ENCODE measurements at places on chromosomes 2 and 18.
A peak's percentile ranks its signal among the peaks of the same experiment; 100 is the strongest.

- DNase-seq = no peak
Observed at GRCh38 chr2:100235098-100235497, 87.2 kb downstream of the LONRF2 start.

GRCh38 chr2:187310701-187311100, 137.4 kb downstream of the CALCRL start:
- DNase-seq = no peak

GRCh38 chr2:190882856-190883582, 2.4 kb downstream of the GLS start:
- no peak for DNase-seq

GRCh38 chr18:45317948-45318640, 297.2 kb upstream of the SLC14A2 start:
- DNase-seq = no peak

DNA sequence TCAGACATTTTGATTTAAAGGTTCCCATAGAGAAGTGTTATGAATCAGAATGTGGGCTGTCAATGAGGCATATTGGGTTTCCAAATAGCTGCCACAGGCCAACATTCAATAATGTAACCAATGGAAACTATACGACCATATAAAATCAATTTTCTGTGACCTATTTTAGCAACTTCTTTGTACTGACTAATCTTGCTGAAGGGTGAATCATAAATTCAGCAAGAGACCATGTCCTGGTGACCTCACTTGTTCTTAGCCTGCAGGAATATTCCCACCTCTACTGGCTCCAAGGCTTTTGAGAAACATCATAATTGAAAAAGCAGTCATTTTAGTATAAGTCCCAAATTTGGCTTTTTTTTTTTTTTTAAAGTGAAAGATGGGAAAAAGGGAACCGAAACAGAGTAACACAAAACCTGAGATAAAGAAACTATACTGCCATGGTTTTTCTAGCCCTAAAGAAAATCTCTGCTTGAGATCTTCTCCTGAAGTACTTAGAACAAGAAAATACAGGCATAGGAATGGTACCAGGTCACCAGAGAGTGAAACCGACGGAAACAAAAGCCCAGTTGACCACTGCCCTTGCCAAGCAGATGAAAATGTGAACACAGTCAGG, 32.1 kb downstream of the PLEKHM3 start:
- DNase-seq = no peak

DNA sequence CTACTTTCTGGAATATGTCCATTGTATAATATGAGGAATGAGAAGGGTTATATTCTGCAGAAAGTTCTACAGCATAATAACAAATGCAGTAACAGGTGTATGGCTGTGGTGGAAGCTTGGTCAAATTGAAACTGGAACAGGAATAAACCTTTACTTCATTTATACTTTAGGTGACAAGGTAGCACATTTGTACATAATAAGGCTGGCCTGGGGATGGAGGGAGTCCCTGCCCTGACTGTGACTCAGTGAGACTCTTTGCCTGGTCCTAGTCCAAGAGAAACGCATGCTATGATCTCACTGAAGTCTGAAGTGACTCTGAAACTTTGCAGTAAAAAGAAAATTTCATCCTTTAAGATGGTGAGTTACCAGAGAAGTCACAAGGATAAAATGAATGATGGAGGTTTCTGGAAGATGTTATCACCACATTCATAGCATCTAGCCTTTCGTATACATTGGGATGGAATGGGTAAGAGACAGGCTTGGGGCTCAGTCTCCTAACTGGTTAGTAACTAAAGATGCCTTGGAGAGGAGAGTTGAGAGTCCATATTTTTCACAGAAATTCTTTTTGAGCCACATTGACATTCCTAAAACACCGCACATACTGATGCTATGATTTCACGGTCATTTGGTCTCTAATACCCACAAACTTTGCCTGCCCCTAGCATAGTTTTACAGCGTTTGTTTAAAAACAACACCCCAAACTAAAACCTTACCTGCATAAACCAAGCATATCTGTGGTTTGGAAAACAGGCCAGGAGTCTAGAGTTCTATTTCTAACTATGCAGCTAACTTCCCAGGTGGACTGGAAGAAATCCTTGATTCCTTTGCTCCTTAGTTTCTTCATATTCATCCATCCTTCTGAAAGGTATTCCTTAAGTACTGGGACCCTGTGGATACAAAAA, 42.4 kb upstream of the NABP1 start:
- no peak for DNase-seq

DNA sequence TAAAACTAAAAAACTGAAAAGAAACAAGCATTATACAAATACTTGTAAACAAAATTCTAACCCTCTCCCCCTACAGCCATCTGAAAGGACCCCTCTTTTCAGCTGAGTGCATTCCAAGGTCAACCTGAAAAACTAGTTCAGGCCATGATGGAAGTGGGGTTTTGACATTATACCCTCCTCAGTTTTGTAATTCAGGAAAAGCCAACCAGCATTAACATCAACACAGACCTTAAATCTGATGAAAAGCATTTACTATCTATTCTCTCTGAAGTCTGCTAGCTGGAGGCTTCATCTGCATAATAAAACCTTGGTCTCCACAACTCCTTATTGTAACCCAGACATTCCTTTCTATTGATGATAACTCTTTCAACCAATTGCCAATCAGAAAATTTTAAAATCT, 302.2 kb downstream of the CNTNAP5 start:
- DNase-seq = no peak

GRCh38 chr2:111169268-111169667, 48.6 kb downstream of the BCL2L11 start:
- DNase-seq = no peak

DNA sequence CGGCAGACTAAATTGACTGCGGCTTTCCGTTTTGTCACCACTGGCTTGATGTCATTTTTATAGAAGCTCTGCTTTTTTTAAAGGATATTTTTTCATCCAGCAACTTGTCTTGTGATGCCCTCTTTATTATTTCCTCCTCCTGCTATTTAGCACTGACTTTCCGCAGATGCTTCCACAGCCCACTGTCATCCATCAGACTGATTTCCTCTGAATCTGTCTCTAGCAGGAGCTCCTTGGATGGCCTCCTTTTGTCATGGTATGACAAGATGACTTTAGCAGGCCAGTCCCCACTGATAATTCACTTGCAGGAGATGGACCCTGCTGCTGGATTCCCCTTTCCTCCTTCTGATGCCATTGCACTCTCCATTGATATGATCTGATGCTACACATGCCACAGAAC, 454.6 kb downstream of the TSN start:
- DNase-seq = no peak

GRCh38 chr2:85577386-85578242, at the start of gene VAMP8:
VAMP8 (plus strand) TSS chr2:85577586; CDS start chr2:85577647, 61 bp downstream.
- peak; percentile 85 for DNase-seq

GRCh38 chr2:239273280-239274234, 127.3 kb downstream of the HDAC4 start:
- DNase-seq = peak; percentile 15

DNA sequence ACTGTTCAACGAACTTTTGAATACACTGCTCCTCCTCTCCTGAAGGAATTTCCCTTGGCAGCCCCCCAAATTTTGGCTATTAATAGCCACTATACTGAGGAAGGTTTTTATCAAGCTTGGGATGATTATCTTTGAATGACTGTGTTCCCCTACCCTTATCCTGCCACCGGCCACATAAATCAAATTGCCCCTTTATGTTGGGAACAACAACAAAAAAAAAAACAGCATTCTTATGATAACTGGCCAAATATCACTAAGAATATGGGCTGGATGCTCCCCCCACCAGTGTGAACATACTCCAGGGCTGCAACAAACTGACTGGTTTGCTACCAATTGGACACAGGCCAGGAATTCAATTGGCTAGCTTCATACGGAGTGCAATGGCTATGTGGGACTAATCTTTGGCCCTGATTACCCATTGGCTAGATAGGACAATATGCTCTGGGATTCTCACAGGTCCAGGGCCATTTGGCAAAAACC, 20.6 kb downstream of the DUSP11 start:
- no peak for DNase-seq

- DNase-seq = no peak
Observed at GRCh38 chr2:107618769-107619168, 207.9 kb upstream of the RGPD4 start.

DNA sequence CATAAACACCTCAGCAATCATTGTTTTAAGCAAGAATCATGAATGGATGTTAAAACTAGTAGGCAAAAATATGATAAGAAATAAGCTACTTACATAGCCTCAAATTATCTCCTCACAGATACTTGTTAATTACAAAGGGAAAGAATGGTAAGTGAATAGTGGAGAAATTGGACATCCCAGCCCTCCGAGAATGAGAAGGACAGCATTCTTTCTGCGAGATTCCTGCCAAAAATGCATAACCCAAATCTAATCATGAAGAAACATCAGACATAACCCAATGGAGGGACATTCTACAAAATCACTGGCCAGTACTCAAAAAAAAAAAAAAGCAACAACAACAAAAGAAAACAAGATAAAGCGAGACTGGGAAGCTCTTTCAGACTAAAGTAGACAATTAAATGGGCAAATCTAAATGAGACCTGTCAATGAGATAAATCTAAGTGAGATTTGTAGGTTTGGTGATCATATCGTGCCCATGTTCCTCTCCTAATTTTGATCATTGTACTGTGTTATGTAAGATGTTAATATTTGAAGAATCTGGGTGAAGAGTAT, 57.9 kb upstream of the GLI2 start:
- DNase-seq = no peak

GRCh38 chr2:30871980-30872789, 64.9 kb upstream of the CAPN13 start:
- no peak for DNase-seq

- DNase-seq = no peak
Observed at GRCh38 chr2:146305164-146305563, 1539.7 kb upstream of the ACVR2A start.

DNA sequence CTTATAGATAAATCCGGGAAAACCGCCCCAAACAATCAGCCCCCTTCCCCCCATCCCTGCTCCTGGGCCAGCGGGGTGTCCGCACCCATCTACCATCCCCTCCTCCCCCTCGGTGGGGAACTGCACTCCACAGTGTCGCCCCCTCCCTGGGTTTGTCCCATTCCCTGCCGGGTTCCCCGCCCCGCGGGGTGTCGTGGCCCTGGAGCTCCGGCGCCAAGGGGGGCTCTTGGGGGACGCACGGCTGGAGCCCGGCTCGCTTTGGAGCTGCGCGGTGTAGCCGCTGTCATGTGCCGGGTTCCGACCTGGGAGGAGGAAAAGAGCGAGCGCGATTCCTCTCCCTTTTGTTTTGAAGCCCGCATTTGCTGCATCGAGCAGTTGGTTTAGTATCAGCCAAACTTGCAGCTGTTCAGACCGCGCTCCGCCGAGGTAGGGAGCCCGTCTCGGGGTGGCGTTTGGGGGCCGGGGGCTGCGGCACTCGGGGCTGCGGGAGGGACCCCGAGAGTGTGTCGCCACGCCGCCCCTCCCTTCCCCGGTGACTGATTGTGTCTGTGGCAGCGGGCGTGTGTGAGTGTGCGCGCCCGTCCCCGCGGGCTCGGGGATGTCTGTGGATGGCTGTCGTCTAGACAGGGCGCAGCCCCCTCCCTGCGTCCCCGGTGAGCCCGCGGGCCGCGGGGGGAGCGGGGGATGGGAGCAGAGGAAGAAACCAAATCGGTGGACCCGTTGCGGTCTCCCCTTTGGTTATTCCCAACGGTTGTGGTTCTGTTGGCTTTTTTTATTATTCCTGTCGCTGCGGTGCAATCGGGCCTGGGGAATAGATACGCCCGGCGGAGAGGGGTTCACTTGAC, 797 bp downstream of the CTIF start:
- peak; percentile 52 for DNase-seq

- DNase-seq = no peak
Observed at GRCh38 chr2:98504381-98505109, 59.9 kb downstream of the INPP4A start.

GRCh38 chr2:49335546-49335945, 181.2 kb upstream of the FSHR start:
- DNase-seq = no peak

- DNase-seq = no peak
Observed at GRCh38 chr2:189783451-189783926, 650 bp downstream of the ORMDL1 start.

GRCh38 chr2:135905679-135906078, 29.4 kb upstream of the MCM6 start:
- no peak for DNase-seq

DNA sequence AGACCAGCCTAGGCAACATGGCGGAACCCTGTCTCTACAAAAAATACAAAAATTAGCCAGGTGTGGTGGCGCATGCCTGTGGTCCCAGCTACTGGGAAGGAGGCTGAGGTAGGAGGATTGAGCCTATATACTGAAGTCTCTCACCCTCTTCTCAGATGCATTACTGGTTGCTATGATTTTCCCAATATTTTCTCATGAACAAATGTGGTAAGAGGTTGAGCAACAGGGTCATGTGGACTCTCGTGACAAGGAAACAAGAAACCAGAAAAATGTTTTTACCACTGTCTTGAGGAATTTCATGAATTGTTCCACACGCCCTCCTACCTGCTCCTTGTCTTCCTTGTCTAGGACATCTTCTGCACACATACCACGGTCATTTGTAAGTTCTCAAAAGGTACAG, 12.4 kb downstream of the LMAN2L start:
- no peak for DNase-seq

- DNase-seq = no peak
Observed at GRCh38 chr2:19682493-19682892, 219.3 kb downstream of the TTC32 start.

- no peak for DNase-seq
Observed at GRCh38 chr2:6352906-6353515, 512.7 kb downstream of the CMPK2 start.

DNA sequence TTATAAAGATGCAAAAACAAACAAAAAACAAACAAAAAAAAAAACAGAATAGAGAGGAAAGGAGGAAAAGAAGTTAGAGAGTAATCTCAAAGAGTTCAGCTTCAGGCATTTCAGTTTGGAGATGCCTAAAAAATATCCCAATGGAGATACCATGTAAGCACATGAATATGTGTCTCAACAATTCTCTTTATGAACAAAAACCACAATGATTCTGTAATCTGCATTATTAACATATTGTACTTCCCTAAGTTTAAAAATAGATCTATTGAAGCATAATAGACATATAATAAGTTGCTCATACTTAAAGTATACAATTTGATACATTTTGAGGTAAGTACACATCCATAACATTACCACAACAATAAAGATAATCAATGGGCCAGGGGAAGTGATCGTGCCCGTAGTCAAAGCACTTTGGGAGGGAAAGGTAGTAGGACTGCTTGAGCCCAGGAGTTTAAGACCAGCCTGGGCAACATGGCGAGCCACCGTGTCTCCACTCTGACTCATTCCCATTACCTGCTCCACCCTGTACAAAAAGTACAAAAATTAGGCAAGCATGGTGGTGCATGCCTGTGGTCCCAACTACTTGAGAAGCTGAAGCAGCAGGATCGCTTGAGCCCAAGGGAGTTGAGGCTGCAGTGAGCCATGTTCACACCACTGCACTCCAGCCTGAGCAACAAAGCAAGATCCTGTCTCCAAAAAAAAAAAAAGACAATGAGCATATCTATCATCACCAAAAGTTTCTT, 158.9 kb downstream of the ATAD2B start:
- DNase-seq = no peak

- DNase-seq = no peak
Observed at GRCh38 chr2:239940861-239941570, 84.1 kb downstream of the NDUFA10 start.
